ENCODE measurements at places on chromosomes 6 and 20.

- peak; percentile 84 for DNase-seq
Measured at GRCh38 chr6:32087574-32088486, 21.3 kb downstream of the TNXB start.

DNA sequence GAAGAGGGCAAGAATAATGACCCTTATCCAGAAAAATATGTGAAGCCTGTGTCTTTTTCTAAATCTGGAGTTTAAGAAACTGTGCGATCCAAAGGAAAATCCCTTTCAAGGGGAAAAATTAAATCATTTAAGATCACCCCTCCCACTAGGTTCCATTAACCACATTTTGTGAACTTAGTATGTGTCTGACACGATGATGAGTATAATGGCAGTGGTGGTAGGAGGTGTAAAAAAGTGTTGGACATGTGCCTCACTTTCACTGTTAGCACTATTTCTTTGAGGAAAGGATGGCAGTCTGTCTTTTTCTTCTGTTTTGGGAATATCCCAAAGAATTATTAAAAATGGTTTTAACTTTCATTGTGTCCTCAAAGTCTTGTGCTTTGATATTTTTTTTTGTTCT, 392.3 kb upstream of the CITED2 start:
- no peak for DNase-seq

GRCh38 chr20:12702312-12702711, 306.5 kb upstream of the SPTLC3 start:
- DNase-seq = no peak

DNA sequence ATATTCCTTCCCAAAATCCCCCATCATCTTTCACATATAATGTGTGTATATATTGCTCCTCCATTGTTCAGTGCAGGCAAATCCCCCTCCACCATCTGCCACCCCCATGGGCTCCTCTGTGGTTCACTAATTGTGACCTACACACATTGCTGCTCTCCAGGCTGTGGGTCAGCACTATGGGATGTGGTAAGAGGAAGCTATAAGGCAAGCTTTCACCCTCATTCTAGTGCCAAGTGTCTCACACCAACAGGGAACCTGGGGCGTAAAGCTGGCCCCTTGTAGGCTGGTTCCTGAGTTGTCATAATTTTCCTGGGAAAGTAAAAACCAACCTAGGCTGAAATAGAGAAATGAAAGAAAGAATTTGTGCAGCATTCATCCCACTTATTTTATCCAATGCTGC, 16.8 kb downstream of the FKBP1A start:
- DNase-seq = no peak

DNA sequence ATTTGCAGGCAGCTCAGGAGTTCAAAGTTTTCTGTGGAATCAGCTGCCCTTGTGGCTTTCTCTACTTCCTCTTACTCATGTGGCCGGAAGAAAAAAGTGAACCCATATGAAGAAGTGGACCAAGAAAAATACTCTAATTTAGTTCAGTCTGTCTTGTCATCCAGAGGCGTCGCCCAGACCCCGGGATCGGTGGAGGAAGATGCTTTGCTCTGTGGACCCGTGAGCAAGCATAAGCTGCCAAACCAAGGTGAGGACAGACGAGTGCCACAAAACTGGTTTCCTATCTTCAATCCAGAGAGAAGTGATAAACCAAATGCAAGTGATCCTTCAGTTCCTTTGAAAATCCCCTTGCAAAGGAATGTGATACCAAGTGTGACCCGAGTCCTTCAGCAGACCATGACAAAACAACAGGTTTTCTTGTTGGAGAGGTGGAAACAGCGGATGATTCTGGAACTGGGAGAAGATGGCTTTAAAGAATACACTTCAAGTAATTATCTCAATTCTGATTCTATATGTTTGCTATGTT, 1.1 kb downstream of the MGME1 start:
- no peak for DNase-seq

DNA sequence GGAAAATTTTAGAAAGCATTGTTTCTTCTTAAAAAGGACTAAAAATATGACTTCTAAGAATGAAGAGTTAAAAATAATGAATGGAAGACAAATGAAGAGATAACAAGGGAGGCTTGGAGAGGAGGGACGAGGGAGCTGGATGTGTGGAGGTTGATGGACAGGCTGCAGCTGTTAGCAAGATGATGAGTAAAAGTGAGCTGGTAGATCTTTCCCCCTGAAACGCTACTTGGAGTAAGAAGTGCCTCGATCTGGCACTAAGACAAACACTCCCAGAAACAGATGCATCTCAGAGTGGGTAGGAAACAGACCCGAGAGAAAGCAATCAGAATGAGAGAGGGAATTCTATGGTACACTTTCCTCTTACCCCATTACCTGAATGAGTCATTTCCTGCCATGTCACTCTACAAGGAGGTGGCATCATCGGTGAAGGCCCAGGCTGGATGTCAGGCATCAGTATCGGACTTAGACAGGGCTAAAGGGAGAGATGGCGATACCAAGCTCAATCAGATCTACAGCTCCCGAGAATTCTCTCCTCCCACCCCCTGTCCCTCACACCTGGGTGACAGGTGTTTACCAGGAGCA, 154.1 kb upstream of the BMP2 start:
- no peak for DNase-seq

DNA sequence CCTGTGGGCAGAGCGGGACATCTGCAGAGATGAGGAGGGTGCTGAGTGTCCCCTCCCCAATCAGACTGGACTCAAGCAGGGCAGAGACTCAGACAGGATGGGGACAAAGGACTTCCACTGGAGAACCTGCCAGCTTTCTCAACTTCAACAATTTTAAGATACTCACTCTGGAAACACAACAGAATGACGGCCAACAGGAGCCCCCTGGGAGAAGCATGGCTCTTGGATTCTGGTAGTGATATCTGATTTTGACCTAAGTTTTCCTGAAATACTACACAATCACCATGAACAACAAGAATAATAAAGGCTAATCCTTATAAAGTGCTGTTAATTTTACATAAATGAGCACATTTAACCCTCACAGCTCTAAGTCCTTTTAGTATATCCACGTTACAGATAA, 83.5 kb upstream of the PLEKHG1 start:
- DNase-seq = no peak

- DNase-seq = peak; percentile 45
Measured at GRCh38 chr6:133741375-133741861, 147.5 kb upstream of the TCF21 start.
